ENCODE measurements at places on chromosomes 12 and 14. TPM values are rescaled to one million over a fixed set of nuclear protein-coding genes. Genes with fewer than 3 reads are reported as not detected.

Gene OR6C6
- total RNA-seq, result not detected

Gene TAS2R50
- total RNA-seq, result 0.36 TPM

Gene LTBP2
- 0.06 TPM for total RNA-seq

Gene HCAR3
- total RNA-seq, result not detected

Gene PIK3C2G
- not detected for total RNA-seq

Gene BCL2L14
- 3.8 TPM for total RNA-seq

Gene ENO2
- total RNA-seq, result 141 TPM

Gene RBP5
- not detected for total RNA-seq

Gene C12orf50
- total RNA-seq, result 0.16 TPM

Gene SERPINA9
- not detected for total RNA-seq

Gene NIN
- 67.9 TPM for total RNA-seq

- H3K27me3 ChIP-seq, result peaks cover 7% of the 10 kb centered on the region
- no peak overlapping the region for H3K4me3 ChIP-seq
- peaks cover 4% of the 10 kb centered on the region for H3K4me1 ChIP-seq
- DNase-seq, result no peak
These were observed 6.2 kb downstream of the CMKLR1 start for GRCh38 chr12:108332791-108333382.

- H3K27me3 ChIP-seq, result no peaks in the 10 kb centered on the region
- H3K36me3 ChIP-seq, result peaks cover 5% of the 10 kb centered on the region
- peak overlapping the region; percentile 78 for H3K27ac ChIP-seq
- peak overlapping the region; percentile 56 for H3K4me3 ChIP-seq
- DNase-seq, result peak; percentile 68
These were observed 32.9 kb downstream of the ZFYVE21 start for GRCh38 chr14:103748534-103748857.

DNA sequence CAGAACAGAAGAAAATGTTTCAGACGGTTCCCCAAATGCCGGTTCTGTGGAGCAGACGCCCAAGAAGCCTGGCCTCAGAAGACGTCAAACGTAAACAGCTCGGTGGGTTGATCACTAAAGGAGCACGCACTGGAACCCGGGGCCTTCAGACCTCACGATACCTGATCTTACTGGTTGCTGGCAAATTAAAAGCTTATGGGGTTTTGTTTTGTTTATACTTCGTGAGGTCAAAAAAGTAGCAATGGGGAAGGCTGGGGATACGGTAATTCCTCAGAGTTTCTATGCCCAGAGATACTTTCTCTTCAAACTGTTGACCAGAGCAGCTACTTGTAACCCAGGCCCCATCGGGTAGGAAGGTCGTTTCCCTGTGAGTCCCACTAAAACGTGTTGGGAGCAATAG lies 1.7 kb downstream of the CDKN1B start:
- H3K4me3 ChIP-seq, result peak overlapping the region; percentile 97
- peaks cover 51% of the 10 kb centered on the region for H3K36me3 ChIP-seq
- H3K27me3 ChIP-seq, result no peaks in the 10 kb centered on the region
- peak overlapping the region; percentile 98 for H3K27ac ChIP-seq

DNA sequence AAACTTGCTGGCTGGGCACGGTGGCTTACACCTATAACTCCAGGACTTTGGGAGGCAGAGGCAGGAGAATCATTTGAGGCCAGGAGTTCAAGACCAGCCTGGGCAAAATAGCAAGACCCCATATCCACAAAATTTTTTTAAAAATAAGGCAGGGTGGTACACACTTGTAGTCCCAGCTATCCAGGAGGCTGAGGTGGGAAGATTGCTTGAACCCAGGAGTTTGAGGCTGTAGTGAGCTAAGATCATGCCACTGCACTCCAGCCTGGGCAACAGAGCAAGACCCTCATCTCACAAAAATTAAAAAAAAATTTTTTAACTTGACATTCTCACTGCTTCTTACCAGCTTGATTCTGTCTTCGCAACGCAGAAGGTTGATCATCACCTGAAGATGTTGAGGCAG lies 39.5 kb downstream of the SSH1 start:
- no peak overlapping the region for H3K4me3 ChIP-seq
- H3K36me3 ChIP-seq, result peaks cover 9% of the 10 kb centered on the region
- H3K4me1 ChIP-seq, result peaks cover 13% of the 10 kb centered on the region
- DNase-seq, result no peak
- H3K27ac ChIP-seq, result no peak overlapping the region
- no peaks in the 10 kb centered on the region for H3K27me3 ChIP-seq

GRCh38 chr12:123931686-123932321 lies 40.8 kb downstream of the CCDC92 start:
- H3K27me3 ChIP-seq, result no peaks in the 10 kb centered on the region
- peak overlapping the region; percentile 14 for H3K4me3 ChIP-seq
- no peak overlapping the region for H3K27ac ChIP-seq
- DNase-seq, result peak; percentile 32
- H3K36me3 ChIP-seq, result no peaks in the 10 kb centered on the region

GRCh38 chr14:21019366-21019765 lies 5.5 kb downstream of the NDRG2 start:
- H3K27me3 ChIP-seq, result no peaks in the 10 kb centered on the region
- DNase-seq, result no peak
- peaks cover 6% of the 10 kb centered on the region for H3K4me1 ChIP-seq

- H3K4me1 ChIP-seq, result peaks cover 6% of the 10 kb centered on the region
- H3K36me3 ChIP-seq, result peaks cover 7% of the 10 kb centered on the region
- H3K27me3 ChIP-seq, result no peaks in the 10 kb centered on the region
- no peak overlapping the region for H3K4me3 ChIP-seq
- H3K27ac ChIP-seq, result no peak overlapping the region
These were observed 132.7 kb downstream of the SLC41A2 start for GRCh38 chr12:104825408-104825807.

- no peaks in the 10 kb centered on the region for H3K4me1 ChIP-seq
- no peak for DNase-seq
- no peak overlapping the region for H3K27ac ChIP-seq
- H3K4me3 ChIP-seq, result no peak overlapping the region
- no peaks in the 10 kb centered on the region for H3K36me3 ChIP-seq
- H3K27me3 ChIP-seq, result peaks cover 3% of the 10 kb centered on the region
These were observed 37.4 kb downstream of the RERG start for GRCh38 chr12:15183821-15184220.

GRCh38 chr12:100959481-100959880 lies 164.9 kb downstream of the ANO4 start:
- H3K36me3 ChIP-seq, result no peaks in the 10 kb centered on the region
- H3K27me3 ChIP-seq, result no peaks in the 10 kb centered on the region
- no peak for DNase-seq
- H3K4me3 ChIP-seq, result no peak overlapping the region
- no peak overlapping the region for H3K27ac ChIP-seq

DNA sequence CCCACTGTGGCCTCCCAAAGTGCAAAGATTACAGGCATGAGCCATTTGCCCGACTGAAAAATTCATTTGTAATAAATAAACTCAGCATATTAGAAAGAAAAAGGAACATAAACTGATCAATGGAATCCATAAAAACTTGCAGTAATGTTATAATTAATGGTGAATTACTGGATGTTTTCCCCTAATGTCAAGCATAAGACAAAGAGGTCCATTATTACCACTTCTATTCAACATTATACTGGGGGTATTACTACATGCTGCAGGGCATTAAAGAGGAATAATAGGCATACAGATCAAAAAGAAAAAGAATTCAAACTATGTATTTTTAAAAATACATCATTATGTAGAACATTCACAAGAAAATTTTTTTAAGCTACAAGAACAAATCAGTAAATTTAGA lies 926.8 kb downstream of the LRFN5 start:
- no peaks in the 10 kb centered on the region for H3K4me1 ChIP-seq
- no peak for DNase-seq
- H3K27ac ChIP-seq, result no peak overlapping the region
- no peak overlapping the region for H3K4me3 ChIP-seq
- no peaks in the 10 kb centered on the region for H3K36me3 ChIP-seq

GRCh38 chr14:100696590-100696989 lies 30.1 kb upstream of the DLK1 start:
- H3K27ac ChIP-seq, result no peak overlapping the region
- H3K4me1 ChIP-seq, result no peaks in the 10 kb centered on the region
- peaks cover 5% of the 10 kb centered on the region for H3K27me3 ChIP-seq
- H3K36me3 ChIP-seq, result no peaks in the 10 kb centered on the region
- no peak for DNase-seq
- no peak overlapping the region for H3K4me3 ChIP-seq

GRCh38 chr12:47930634-47931033 lies 25.8 kb upstream of the VDR start:
- no peaks in the 10 kb centered on the region for H3K36me3 ChIP-seq
- no peak for DNase-seq
- no peak overlapping the region for H3K27ac ChIP-seq

GRCh38 chr14:63793376-63793775 lies 59.4 kb upstream of the SYNE2 start:
- no peaks in the 10 kb centered on the region for H3K36me3 ChIP-seq
- no peaks in the 10 kb centered on the region for H3K4me1 ChIP-seq
- no peak overlapping the region for H3K27ac ChIP-seq
- no peak for DNase-seq
- no peak overlapping the region for H3K4me3 ChIP-seq

GRCh38 chr12:51866762-51867161 lies 18.2 kb upstream of the FIGNL2 start:
- peaks cover 14% of the 10 kb centered on the region for H3K4me1 ChIP-seq
- no peak overlapping the region for H3K27ac ChIP-seq
- H3K4me3 ChIP-seq, result no peak overlapping the region
- DNase-seq, result no peak
- H3K27me3 ChIP-seq, result peaks cover 80% of the 10 kb centered on the region

- H3K36me3 ChIP-seq, result no peaks in the 10 kb centered on the region
- H3K4me1 ChIP-seq, result no peaks in the 10 kb centered on the region
- H3K27ac ChIP-seq, result no peak overlapping the region
- H3K27me3 ChIP-seq, result no peaks in the 10 kb centered on the region
These were observed 239.8 kb downstream of the RBM19 start for GRCh38 chr12:113726254-113726819.

DNA sequence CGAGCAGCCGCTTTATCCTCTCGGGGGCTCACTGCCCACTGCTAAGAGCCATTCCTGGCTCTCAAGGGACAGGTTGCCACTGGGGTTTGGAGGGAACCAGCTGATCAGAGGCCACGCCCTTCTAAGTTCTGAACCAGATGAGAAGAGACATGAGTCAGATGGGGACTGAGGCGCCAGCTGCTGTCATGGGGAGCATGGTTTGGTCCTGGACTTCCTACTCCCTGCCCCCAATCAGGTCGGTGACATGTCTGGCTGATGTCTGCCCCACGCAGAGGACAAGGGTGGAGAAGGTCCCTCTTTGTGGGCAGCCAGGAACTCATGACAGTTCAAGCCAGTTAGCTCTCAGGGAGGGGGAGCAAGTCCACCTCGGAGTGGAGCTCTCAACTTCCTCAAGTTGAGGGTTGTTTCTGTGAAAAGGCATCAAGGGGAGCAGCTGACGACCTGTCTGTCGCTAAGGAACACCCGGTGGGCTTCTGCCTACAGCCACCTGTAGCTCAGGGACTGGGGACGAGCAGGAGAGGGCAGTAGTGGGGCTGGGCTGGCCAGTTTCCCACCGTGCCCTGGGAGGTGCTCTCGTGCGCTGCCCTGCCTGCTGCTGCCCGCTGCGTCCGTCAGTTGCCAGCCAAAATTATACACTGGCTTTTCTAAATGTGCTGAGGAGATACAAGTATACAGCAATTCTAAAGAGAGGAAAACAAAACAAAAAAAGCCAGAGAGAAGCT lies 20.5 kb downstream of the PSMC1 start:
- H3K27ac ChIP-seq, result peak overlapping the region; percentile 54
- peaks cover 14% of the 10 kb centered on the region for H3K36me3 ChIP-seq
- H3K4me3 ChIP-seq, result no peak overlapping the region
- DNase-seq, result no peak
- no peaks in the 10 kb centered on the region for H3K27me3 ChIP-seq

- peaks cover 5% of the 10 kb centered on the region for H3K4me1 ChIP-seq
- no peak overlapping the region for H3K4me3 ChIP-seq
- H3K27me3 ChIP-seq, result peaks cover 14% of the 10 kb centered on the region
- no peak for DNase-seq
- H3K27ac ChIP-seq, result no peak overlapping the region
- no peaks in the 10 kb centered on the region for H3K36me3 ChIP-seq
These were observed 369.3 kb downstream of the NUAK1 start for GRCh38 chr12:105769486-105769885.

DNA sequence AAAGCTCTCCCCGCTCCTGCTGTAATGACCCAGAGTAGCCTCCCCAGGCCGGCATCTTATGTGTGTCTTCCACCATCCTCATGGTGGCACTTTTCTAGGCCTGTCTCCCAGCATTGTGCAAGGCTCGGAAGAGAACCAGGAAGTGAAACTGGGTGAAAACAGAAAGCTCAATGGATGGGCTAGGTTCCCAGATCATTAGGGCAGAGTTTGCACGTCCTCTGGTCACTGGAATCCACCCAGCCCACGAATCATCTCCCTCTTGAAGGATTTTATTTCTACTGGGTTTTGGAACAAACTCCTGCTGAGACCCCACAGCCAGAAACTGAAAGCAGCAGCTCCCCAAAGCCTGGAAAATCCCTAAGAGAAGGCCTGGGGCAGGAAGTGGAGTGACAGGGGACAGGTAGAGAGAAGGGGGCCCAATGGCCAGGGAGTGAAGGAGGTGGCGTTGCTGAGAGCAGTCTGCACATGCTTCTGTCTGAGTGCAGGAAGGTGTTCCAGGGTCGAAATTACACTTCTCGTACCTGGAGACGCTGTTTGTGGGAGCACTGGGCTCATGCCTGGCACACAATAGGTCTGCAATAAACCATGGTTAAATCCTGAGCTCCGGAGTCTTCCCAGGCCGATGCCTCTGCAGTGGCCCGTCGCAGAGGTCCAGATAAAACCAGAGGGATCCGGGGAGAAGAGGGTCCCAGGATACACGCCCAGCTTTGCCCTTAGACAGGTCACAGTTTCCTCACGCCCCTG lies 15.6 kb downstream of the ACVRL1 start:
- no peaks in the 10 kb centered on the region for H3K36me3 ChIP-seq
- H3K27ac ChIP-seq, result no peak overlapping the region
- no peak overlapping the region for H3K4me3 ChIP-seq
- DNase-seq, result no peak

DNA sequence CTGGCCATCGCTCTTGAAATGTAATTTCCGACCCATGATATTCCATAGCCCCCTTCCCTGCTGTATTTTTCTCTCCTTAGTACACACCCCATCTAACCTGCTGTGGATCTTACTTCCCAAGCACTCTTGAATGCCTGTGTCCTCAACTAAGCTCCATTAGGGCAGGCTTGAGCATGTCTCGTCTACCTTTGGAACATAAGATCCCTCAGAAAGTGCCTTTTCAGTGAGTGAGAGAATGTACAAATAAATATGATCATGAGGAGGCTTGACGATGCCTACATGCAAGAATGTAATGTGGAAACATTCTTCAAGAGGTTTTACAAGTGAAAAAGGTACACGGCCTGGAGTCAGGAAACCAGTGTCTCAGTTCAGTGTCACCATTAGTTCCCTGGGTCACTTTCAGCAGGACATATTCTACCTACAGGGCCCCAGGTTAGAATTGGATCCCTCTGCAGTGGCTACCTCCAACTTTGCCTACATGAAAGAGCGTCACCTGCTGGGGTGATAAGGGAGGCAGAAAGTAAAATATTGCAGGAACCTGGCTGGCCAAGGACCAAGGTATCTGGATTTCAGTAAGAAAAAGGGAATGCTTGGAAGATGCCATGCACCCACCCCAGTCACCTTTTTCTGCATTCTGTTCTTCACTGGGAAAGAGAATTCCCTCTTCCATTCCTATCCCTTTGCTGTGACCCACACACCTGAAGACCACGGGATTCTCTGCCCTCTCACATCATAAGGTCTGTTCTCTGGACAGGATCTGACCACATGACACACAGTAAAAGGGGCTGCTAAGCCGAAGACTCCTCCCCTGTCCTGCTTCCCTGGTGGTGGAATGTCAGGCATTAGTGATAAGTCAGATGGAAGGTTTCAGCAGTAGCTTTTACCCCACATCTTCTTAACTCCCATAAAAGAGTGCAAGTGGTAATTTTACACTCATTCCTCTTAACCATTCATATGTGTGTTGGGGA lies 24.6 kb upstream of the SERPINA1 start:
- H3K27ac ChIP-seq, result no peak overlapping the region
- H3K4me3 ChIP-seq, result no peak overlapping the region
- no peaks in the 10 kb centered on the region for H3K36me3 ChIP-seq
- H3K4me1 ChIP-seq, result no peaks in the 10 kb centered on the region

Measured in activated naive CD8-positive, alpha-beta T cell treated with anti-CD3 and anti-CD28 coated beads for 36 hours (primary cell).